GM04504 (cell line): ENCODE measurements at places on chromosomes 12 and 14.

DNA sequence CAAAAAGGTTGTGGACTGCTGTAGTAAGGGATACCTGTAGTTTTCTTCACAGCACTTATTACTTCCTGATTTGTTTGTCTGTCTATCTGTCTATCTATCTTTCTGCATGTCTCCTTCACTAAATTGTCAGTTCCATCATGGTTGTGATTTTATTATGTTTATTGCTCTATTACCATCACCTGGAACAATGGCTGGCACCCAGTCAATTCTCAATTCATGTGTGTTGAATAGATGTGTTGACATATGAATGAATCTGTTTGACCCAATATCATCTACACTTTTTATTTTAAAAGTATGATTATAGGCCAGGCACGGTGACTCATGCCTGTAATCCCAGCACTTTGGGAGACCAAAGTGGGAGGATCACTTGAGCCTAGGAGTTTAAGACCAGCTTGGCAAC, 224.4 kb downstream of the NUBPL start:
- no peak for DNase-seq

GRCh38 chr12:29844667-29845066, 60.9 kb upstream of the TMTC1 start:
- no peak for DNase-seq

DNA sequence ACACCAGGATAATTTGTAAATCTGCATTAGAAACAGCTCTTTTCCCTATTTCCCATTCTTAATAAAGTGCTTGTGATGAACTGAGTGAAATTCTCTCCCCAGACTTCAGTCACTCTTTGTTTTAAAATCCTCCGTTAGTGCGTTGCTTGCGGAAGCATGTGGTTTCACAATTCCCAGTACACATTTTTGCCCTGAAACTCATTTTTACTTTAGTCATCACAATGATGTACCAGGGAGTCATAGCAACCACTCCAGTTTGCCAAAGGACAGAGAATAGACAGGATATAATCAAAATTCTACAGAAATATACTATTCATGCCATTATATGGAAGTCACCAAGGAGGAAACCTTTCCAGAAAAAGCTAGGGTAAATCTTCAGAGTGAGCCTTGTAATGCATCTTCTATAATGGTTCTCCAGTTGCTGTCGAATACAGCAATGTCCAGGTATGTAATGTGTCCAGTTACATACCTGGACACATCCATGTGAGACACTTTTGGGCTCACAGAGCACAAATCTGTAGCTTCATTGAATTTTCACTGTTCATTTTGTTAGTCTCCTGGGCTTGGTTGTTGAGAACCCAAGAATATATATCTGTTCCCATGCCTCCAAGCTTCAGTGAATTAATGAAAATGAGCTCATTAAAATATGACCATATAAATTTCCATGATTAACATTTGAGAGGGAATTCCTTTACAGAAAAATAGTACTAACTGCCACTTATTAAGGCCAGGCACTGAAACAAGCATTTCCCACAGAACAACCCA, 57.8 kb downstream of the GPR135 start:
- peak; percentile 85 for DNase-seq

- no peak for DNase-seq
Observed at GRCh38 chr14:102189874-102190273, 50.2 kb downstream of the WDR20 start.

- no peak for DNase-seq
Observed at GRCh38 chr12:80862531-80862930, 75.2 kb downstream of the LIN7A start.

DNA sequence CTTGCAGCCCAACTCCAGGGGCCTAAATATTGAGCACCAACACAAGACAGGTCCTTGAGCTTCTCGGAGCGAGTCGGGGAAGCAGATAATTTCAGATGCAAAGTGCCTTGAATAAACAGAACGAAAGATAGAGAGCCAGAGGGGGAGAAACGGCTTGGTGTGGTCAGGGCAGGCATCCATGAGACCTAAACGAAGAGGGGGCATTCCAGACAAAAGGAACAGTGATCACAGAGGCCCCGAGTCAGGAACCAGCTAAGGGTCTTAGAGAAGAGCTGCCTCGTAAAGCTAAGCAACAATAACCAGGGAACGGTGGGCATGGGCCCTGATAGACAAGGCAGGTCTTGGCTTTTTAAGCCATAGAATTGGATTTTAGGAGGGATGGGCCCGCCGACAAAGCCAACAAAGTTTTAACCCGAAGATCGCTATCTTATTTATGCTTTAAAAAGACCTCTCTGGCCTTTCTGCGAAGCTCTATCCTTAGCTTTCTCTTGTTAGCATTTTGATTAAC, 421 bp upstream of the ACADS start:
- DNase-seq: no peak

- DNase-seq: peak; percentile 80
Observed at GRCh38 chr14:95519699-95520098, 3.2 kb upstream of the SYNE3 start.

- DNase-seq: no peak
Observed at GRCh38 chr14:37894463-37894862, 299.0 kb downstream of the TTC6 start.

DNA sequence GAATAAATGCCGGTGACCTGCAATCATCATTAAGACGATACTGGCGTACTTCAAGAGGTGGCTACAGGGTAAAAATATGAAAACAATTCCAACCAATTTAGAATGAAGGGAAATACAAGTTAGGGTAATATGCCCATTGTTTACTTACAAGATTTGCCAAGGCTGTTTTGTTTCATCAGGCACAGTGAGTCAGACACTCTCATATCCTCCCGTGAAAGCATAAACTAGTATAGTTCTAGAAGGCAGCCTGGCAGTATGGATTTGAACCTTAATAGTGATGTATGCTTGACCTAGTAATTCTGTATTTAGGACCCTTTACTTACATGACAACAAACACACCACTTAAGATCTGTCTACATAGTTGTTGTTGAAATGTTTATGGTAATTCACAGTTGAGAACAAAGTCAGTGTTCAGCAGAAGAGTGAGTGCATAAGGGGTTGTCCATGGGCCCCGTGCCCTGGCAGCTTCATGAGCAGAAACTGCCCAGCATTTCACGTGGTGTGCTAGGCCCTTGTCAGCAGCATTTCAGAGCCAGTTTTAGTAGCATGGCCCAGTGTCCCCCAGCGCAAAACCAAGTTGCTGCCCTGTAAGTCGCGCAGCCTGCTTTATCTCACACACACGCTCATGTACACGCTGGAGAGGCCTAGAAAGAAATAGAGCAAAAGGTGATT, 80.8 kb downstream of the EP400 start:
- no peak for DNase-seq

GRCh38 chr12:49332891-49333371, 4.1 kb downstream of the C1QL4 start:
- DNase-seq: no peak

- peak; percentile 5 for DNase-seq
Observed at GRCh38 chr14:32075672-32076277, 1.3 kb upstream of the ARHGAP5 start.

GRCh38 chr12:91037276-91037675, 20.5 kb downstream of the KERA start:
- peak; percentile 58 for DNase-seq

DNA sequence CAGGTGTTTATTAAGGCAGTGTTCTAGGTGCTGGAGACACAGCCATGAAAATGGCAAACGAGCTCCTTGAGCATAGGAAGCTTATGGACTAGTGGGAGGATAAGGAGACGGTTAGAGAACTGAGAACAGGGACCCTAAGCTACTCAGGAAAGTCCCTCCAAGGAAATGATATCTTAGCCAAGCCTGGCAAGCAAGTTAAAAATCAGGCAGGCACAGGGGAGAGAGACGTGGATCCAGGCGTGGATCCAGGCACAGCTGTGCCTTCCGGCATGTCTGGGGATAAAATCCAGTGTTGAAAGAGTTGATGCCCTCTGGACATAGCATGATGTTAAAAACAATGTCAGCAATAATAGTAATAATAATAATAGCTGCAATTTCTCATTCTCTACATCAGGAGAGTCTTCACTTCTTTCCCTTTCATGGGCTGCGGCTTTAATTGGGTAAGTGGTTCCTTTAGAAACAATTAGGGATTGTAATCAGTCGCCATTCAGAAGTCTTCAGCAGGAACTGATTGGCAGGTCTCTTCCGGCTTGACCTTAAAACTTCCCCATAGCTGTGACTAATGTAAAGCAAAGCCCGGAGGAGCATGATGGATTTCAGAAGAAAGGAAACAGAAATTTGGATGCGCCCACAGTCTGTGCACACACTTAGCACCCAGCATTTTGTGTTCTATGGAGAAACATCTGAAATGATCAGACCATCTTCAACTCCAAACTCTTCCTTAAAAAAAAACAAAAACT, 230.2 kb downstream of the SLC41A2 start:
- DNase-seq: no peak

GRCh38 chr14:104256025-104256424, 117.6 kb downstream of the KIF26A start:
- no peak for DNase-seq

DNA sequence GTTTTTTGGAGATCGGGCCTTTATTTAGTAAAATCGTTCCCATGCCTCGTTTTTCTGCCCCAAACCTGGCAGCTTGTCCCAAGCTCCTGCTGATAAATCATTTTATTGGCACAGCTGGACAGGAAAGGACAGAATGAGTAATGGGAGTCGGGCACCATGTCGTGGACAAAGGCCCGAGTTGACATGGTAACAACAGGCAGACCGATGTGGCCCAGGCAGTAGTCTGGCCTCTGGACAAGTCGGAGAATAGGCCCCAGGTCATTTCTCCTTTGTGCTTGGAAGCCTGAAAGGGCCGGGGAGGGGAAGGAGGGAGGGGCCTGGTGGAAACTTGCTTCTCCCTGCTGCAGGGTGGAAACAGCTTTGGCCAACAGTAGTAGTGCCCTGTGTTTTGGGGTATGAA, 234.9 kb downstream of the SUDS3 start:
- no peak for DNase-seq

DNA sequence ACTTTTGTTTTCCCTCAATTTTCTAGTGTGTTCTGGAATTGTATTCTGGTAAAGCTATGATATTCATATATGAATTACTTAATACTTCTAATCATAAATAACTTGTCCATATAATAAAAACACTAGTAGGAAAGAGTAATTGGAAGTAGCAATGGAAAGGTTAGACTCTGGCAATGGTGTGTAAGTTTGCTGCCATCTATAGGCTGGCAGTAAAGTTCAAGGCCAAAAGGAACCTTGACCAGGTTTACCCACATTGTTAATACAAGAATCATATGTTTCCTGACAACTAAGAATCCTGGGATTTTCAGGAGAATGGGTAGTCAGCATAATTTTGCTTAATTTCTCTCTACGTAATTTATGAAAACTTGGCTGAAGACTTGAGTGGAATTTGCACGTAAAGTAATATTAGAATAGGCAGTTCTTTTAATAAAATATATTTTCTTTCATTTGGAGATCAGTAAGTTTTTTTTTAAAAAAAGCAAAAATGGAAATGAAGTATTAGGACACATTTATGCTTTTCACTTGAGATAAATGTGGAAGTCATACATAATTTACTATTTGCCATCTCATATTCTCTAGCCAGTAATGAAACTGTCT, 926.7 kb downstream of the GALC start:
- DNase-seq: no peak

- no peak for DNase-seq
Observed at GRCh38 chr12:58347188-58347587, 405.8 kb downstream of the ATP23 start.

- no peak for DNase-seq
Observed at GRCh38 chr12:75526655-75527511, 15.5 kb upstream of the KRR1 start.

GRCh38 chr12:47242426-47242825, 162.7 kb upstream of the AMIGO2 start:
- no peak for DNase-seq

DNA sequence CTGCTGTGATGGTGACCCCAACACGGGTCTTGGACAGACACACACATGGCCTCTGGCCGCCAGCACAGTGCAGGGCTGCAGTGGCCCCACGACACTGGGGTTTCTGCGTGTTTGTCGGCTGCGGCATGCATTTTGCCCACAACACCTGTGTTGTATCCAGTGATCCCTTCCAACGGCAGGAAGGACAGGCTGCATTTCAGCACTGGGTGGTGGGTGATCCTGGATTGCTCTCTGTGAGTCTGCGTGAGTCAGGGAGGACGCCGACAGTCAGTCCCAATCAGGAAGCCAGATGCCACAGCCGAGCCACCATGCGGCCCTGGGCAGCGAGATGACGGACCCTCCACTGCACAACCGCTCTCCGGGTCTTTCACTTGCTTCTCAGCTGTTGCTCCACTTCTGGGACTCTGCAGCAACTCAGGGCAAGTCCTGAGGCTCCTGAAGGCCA, 20.6 kb downstream of the LRTM2 start:
- DNase-seq: no peak

- no peak for DNase-seq
Observed at GRCh38 chr12:99092100-99092851, 447.2 kb downstream of the APAF1 start.

GRCh38 chr14:103123634-103124500, 606 bp downstream of the TNFAIP2 start:
- DNase-seq: no peak

DNA sequence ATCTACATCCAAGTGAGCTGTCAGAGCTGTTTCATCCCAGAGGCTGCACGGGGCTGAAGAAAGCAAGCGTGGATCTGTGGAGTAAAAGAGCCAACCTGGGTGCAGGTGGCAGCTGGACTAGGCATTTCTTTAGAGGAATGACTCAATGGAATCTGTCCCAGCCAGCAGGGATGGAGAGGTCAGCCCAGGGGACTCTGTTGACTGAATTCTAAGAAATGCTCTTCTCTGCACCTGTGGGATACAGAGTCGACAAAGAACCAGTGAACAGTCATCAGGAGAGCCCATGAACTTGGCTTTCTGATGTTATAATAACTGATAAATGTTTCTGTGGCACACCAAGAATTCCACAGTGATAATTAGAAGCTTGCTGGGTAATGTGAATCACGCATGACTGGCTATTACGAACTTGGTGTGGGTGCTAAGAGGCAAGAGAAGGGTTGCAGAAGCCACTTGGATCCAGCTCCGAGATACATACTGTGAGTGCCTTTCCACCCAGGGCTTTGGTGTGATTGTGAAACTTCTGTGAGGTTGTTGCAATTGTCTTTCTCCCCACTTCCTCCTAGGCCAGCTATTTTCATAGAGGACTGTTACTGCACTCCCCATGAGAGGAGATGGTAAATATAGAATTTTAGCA, 16.2 kb downstream of the PYGL start:
- DNase-seq: peak; percentile 90

DNA sequence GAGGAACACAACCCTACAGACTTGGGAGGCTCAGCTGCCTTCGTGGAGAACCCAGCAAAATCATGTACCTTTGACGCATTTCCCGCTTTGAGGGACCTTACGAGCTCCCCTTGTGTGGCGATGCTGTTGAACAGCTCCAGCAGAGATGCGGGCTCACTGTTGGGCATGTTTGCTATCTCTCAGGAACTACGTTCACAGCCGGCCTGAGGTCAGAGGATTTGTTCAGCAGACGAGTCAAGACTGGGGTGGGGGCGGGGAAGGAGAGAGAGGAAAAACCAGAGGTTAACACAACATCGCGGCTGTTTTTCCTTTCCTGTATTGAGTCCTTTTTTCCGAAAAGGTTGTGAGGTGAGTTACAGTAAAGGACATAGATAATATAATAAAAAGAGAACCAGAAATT, 45.9 kb downstream of the SLC25A47 start:
- DNase-seq: no peak
